ENCODE measurements at places on chromosomes 5 and 9.

GRCh38 chr5:139388198-139388821 lies 1.4 kb downstream of the MZB1 start:
- no peak for DNase-seq

GRCh38 chr5:179137643-179138567 lies 77.7 kb downstream of the ZNF354C start:
- DNase-seq: no peak

DNA sequence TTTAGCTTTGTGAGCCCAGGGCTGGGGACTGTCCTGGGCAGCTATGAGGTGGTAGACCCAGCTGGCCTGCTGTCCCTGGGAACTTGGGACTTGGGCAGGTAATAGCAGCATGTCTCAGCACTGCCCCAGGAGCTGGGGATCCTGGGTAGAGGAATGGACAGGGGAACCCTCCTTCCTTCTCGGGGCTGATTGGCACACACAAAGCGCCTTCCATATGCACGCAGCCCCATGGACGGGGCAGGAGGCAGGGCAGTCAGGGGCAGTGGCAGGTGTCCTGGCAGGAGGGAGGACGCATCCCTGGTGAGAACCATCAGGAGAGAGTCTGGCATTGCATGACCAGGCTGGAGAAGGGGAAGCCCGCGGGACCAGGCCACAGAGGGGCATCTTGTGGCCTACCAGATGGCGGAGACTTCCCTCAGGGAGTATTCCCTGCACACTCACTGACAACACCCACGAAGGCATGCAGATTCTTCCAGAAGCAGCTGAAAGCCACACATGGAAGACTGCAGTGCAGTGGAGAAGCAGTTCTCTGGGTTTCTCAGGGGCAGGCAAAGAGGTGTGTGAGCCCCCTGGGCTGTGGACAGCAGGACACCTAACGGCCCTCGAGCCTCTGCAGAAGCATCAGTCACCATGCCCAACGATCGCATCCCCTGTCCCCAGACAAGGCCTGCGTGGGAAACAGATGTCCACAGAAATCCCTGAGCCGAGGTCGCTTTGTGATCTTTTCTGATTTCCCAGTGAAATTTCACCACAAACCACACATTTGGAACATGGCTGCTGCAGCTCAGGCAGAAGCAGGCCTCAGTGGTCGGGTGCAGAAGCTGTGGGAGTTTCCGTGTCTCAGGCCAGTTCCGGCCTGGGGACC lies 7.0 kb upstream of the NKD2 start:
- DNase-seq: no peak

GRCh38 chr5:122300374-122300773 lies 11.7 kb upstream of the SNCAIP start:
- no peak for DNase-seq

DNA sequence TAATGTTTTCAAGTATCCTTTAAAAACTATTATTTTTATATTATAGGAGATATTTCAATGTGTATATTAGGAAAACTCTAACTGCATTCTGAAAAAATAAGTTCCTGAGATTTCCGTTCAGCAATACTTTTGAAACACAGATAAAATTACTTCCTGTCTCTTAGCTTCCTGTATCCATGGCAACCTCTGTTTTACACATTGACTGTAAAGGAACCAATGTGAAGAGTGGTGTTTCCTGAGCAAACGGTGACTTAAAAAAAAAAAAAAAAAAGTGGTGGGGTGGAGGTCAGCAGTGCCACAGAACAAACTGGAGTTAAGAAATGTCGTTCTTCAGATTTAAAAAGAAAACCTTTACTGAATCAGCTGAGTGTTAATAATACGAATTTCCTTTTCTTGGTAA lies at the start of gene LRRC70:
Gene LRRC70 (plus strand): TSS at position 280 of the 400 bp plus-strand sequence. CDS start 620 bp downstream, outside the sequence.
- DNase-seq: peak; percentile 95

GRCh38 chr5:155915601-155916000 lies 411.4 kb upstream of the SGCD start:
- no peak for DNase-seq

Data from AML-193 (cell line).